ENCODE measurements at places on chromosomes 7 and 10. TPM values are rescaled to one million over a fixed set of nuclear protein-coding genes. Genes with fewer than 3 reads are reported as not detected.

DNA sequence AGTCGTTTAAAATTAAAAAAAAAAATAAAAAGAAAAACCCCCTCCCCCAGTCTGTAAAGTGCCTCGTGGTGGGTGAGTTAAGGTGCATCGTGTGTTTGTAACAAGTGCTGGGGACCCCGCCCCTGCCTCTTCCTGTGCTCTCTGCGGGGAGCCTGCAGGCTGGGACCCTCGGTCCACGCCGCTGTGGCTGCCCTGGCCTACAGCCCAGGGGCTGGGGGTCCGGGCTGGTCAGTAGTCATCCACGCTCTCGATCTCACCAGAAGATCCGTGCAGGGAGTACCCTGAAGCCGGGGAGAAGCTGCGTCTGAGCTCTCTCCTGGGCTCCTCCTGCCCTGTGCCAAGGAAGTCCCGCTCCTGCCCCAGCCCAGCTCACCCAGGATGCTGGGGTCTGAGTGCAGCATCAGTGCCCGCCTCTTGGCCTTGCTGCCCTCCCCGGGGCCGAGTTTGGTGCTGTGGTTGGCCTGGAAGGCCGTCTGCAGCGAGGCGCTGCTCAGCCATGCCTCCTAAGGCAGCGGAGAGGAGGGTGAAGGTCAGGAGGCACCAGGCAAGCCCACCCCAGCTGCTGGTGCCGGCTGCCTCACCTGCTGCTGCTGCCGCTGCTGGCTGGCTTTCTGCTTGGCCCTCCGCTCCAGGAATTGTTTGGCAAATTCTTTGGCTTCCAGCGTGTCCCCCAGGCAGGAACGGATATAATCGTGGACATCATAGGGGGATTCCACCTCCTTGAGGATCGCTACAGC lies 8.1 kb downstream of the GNB2 start:
- no peaks in the 10 kb centered on the region for H3K27me3 ChIP-seq
- H3K36me3 ChIP-seq = peaks cover 52% of the 10 kb centered on the region
- peaks cover 35% of the 10 kb centered on the region for H3K4me1 ChIP-seq
- no peak for DNase-seq

TAS2R5 gene
- total RNA-seq = 4.9 TPM

- no peaks in the 10 kb centered on the region for H3K36me3 ChIP-seq
- H3K27ac ChIP-seq = no peak overlapping the region
- DNase-seq = no peak
Observed at GRCh38 chr10:120229641-120230040, 227.4 kb upstream of the PLPP4 start.

ZNF485 gene
- 10.4 TPM for total RNA-seq

DNA sequence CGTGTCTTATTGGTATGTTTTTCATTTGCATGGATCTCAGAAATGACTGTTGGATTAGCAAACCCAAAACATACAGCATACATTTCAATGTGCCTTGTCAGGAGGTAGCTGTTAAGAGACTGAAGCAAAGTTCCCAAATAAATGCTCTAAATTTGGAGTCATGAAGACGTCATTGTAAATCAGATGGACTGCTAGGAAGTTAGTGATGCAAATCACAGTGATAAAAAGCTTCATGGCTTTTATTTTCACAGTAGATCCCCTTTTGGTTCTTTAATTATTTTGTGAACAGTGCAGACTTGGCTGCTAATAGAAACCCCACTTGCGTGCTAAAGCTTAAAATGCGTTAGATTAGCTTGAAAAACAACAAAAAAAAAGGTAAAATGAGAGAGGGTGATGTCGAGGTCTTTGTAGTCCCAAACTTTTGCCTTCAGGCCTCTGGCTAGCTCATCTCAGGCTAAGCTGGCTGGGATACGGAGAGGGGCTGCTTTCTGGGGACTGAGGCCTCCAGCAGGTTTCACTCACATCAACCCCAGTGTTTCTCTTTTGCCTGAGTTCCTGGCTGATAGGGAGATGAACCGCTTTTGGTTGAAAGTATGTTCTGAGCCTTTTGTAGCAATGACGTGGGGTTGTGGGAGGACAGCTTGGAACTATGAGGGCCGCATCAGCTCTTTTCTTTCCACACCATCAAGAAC lies 107.1 kb upstream of the CDCA7L start:
- no peaks in the 10 kb centered on the region for H3K4me1 ChIP-seq
- H3K27ac ChIP-seq = no peak overlapping the region
- DNase-seq = no peak
- H3K27me3 ChIP-seq = no peaks in the 10 kb centered on the region

DNA sequence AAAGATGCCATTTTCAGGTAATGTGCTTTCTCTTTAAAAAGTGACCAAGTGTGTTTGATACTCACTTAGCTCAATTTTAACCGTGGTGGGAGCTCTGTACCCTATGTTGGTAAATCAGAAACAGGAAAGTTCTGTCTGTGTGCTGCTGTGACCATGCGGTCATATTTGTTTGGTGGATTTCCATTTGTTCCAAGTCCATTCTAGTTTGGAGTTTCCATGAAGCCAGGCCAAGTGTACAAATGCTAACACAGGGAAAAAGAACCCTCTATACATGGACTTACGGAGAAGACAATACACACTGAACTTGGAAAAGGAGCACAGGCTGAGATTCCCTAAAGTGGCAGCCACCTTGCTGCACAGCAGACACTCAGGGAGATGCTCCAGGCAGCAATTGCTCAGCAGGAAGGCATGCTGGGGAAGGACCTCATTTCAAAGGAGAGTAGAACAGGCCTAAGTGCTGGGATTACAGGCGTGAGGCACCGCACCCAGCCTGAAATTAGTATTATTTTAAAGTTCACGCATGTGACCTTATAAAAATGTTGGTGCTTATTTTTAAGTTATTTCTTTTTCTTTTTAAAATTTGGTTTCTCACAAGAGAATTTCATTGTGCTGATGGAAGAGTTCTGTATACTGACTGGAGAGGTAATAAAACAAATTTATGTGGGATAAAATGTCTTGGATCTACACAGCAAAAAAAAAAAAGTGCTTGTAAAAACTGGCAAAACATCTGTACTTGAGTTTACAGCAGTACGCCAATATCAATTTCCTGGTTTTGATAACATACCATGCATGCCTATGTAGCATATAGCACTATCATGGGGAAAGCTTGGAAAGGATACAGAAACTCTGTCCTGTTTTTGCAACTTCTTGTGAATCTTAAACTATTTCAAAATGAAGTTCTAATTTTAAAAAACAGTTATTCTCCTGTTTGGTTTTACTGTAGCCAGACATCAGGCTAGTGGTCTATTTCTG lies 436.2 kb downstream of the KCNMA1 start:
- no peak overlapping the region for H3K4me3 ChIP-seq
- H3K27ac ChIP-seq = no peak overlapping the region
- H3K36me3 ChIP-seq = no peaks in the 10 kb centered on the region

- H3K27me3 ChIP-seq = no peaks in the 10 kb centered on the region
- no peaks in the 10 kb centered on the region for H3K4me1 ChIP-seq
- no peak for DNase-seq
- no peaks in the 10 kb centered on the region for H3K36me3 ChIP-seq
Observed at GRCh38 chr10:21315645-21316220, 209.7 kb downstream of the SKIDA1 start.

GRCh38 chr7:41830271-41830670 lies 127.4 kb upstream of the INHBA start:
- H3K4me1 ChIP-seq = no peaks in the 10 kb centered on the region
- no peak overlapping the region for H3K4me3 ChIP-seq
- no peaks in the 10 kb centered on the region for H3K36me3 ChIP-seq
- H3K27ac ChIP-seq = no peak overlapping the region

TMEM243 gene
- 103 TPM for total RNA-seq

CRYGN gene
- not detected for total RNA-seq

TMEM229A gene
- total RNA-seq = not detected

- no peaks in the 10 kb centered on the region for H3K27me3 ChIP-seq
- no peaks in the 10 kb centered on the region for H3K36me3 ChIP-seq
- H3K27ac ChIP-seq = no peak overlapping the region
- no peak for DNase-seq
Observed at GRCh38 chr10:113142601-113143362, 192.7 kb downstream of the TCF7L2 start.

DNA sequence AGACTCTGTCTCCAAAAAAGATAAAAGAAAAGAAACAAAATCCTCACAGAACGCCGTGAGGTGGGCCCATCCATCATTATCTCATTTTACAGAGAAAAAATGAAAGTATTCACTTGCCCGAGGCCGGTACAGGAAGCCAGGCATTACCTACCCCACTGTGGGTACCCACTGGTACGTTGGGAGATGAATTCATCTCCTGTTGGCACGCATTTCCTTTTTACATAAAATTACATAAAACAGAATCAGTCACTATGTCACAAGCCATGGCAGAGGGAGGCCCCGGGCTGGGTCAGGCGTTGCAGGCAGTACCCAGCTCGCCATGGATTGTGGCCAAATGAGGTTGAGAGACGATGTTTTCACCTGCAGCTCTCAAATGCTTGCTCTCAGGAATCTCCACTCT lies 38.6 kb upstream of the TNRC18 start:
- DNase-seq = no peak
- H3K36me3 ChIP-seq = no peaks in the 10 kb centered on the region
- no peaks in the 10 kb centered on the region for H3K27me3 ChIP-seq
- no peak overlapping the region for H3K27ac ChIP-seq
- no peak overlapping the region for H3K4me3 ChIP-seq

- DNase-seq = no peak
- no peaks in the 10 kb centered on the region for H3K27me3 ChIP-seq
- no peaks in the 10 kb centered on the region for H3K36me3 ChIP-seq
- H3K4me3 ChIP-seq = no peak overlapping the region
Observed at GRCh38 chr7:24882989-24883621, 96.9 kb downstream of the OSBPL3 start.

DNA sequence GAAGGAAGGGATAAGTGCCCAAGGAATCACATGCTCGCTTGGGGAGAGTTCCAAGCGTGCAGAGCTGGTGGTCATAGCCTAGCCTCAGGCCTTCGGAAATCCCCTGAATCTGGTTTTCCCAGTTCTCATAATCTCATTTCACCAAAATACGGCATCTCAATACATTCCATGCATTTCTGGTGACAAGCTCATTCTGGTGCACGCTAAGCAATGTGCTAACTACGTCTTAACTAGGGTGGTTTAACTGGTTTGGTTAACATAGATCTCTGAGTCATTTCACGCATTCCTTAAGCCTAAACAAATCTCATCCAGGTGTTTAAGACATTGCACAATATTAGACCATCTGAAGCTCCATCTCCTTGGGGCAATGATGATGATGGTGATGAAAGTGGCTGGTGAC lies 72.9 kb upstream of the STEAP1B start:
- H3K27ac ChIP-seq = no peak overlapping the region
- no peak overlapping the region for H3K4me3 ChIP-seq
- no peaks in the 10 kb centered on the region for H3K27me3 ChIP-seq
- no peak for DNase-seq

KCNIP2 gene
- 4.3 TPM for total RNA-seq

DNA sequence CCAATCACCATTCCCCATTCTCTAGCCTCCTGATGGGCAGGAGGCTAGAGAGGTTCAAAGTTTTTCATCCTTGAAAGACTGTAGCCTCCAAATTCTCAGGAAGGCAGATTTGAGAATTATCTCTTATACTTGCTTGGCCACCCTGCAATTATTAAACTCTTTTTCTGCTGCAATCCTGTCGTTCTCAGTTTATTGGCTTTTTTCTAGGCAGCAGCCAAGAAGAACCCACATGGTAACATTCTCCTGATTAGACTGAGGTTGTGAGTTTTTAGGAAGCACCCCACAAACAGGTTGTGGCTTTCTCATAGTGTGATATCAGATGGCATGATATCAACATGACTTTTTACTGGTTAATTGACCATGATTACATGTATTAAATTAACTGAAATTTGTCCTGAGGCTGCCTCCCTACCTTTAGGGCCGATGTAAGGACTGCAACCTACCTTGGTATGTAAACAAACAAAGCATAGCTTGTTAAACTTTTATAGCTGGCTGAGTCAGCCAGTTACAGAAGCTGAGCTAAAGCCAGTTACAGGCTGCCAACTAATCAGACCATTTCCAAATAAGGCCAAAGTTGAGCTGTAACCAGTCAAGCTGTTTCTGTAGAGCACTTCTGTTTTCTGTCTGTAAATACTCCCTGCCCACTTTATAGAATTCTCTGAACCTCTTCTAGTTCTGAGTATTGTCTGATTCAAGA lies 3.2 kb upstream of the ZNF248 start:
- H3K27ac ChIP-seq = no peak overlapping the region
- H3K4me1 ChIP-seq = peaks cover 16% of the 10 kb centered on the region
- no peaks in the 10 kb centered on the region for H3K36me3 ChIP-seq
- H3K4me3 ChIP-seq = no peak overlapping the region

DNA sequence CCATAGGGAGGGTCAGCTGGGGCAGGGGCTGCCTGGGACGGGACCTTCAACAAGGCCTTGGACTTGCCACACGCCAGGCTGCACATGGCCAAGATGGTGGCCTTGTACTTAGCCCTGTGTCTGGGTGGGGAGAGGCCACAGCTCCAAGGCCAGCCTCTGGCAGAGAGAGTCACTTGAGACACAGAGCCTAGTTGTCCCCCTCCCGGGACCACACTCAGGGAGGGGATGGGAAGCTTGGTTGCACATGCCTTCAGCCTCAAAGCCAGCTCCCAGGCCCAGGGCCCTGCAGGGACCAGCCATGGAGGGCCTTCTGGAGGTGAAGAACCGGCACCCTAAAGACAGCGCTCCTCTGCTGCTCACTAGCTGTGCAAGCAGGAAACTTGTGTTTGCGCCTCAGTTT lies 16.7 kb downstream of the MMRN2 start:
- H3K27me3 ChIP-seq = no peaks in the 10 kb centered on the region
- H3K4me1 ChIP-seq = no peaks in the 10 kb centered on the region
- DNase-seq = no peak
- no peak overlapping the region for H3K27ac ChIP-seq
- H3K4me3 ChIP-seq = no peak overlapping the region

- H3K4me1 ChIP-seq = peaks cover 23% of the 10 kb centered on the region
- H3K4me3 ChIP-seq = no peak overlapping the region
- no peak overlapping the region for H3K27ac ChIP-seq
- no peaks in the 10 kb centered on the region for H3K27me3 ChIP-seq
- no peaks in the 10 kb centered on the region for H3K36me3 ChIP-seq
Observed at GRCh38 chr10:43778571-43778970, 129.9 kb upstream of the ZNF32 start.

CTNNA3 gene
- total RNA-seq = not detected

DNA sequence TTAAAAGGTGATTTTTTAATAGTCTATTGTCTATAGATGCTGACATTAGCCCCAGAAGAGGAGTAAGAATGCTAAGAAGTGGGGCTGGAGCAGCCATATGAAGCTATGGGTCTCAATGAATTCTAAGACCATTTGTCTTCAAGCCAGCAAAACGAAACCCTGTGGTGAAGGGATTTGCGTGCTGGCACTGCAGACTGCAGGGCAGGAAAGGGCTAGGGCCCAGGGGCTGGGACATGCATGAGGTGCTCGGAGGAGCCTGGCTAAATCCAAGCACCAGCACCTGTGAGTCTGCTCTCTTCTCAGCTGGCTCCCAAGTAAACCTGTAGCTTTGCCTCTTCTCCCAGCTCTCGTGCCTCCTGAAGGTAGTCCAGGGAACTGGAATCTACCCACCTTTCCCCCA lies 1.3 kb upstream of the NDST2 start:
- peaks cover 35% of the 10 kb centered on the region for H3K4me1 ChIP-seq
- H3K36me3 ChIP-seq = peaks cover 39% of the 10 kb centered on the region
- no peak for DNase-seq
- H3K27ac ChIP-seq = peak overlapping the region; percentile 31
- H3K4me3 ChIP-seq = no peak overlapping the region
- H3K27me3 ChIP-seq = no peaks in the 10 kb centered on the region

- H3K27me3 ChIP-seq = no peaks in the 10 kb centered on the region
- H3K4me1 ChIP-seq = peaks cover 22% of the 10 kb centered on the region
- H3K27ac ChIP-seq = no peak overlapping the region
- DNase-seq = no peak
- no peaks in the 10 kb centered on the region for H3K36me3 ChIP-seq
Observed at GRCh38 chr7:107789647-107790046, 13.4 kb downstream of the SLC26A3 start.

PDE6C gene
- total RNA-seq = not detected

- no peaks in the 10 kb centered on the region for H3K4me1 ChIP-seq
- H3K36me3 ChIP-seq = no peaks in the 10 kb centered on the region
- no peaks in the 10 kb centered on the region for H3K27me3 ChIP-seq
- no peak overlapping the region for H3K27ac ChIP-seq
Observed at GRCh38 chr7:84258628-84259027, 64.0 kb upstream of the SEMA3A start.

C7orf57 gene
- not detected for total RNA-seq

CCZ1B gene
- 95.3 TPM for total RNA-seq
